ENCODE measurements at places on chromosomes 4 and X.

DNA sequence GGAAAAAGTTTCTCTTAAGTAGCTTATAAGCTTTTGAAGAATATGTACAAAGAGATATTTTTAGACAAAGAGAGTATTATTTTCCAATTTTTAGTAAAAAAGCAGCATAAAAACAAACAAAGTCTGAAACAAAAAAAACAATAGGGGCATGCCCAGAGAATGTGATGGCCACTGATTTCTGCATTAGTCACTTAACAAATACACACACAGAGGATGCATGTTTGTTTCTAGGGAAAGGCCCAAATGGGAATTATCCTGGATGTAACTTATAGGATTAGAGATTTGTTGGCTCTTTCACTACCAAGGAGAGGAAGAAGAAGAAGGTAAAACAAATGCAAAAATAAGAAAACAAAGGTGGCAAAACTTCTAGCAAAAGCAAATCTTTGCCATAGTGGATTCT lies 95.9 kb upstream of the SCOC start:
- DNase-seq = no peak

DNA sequence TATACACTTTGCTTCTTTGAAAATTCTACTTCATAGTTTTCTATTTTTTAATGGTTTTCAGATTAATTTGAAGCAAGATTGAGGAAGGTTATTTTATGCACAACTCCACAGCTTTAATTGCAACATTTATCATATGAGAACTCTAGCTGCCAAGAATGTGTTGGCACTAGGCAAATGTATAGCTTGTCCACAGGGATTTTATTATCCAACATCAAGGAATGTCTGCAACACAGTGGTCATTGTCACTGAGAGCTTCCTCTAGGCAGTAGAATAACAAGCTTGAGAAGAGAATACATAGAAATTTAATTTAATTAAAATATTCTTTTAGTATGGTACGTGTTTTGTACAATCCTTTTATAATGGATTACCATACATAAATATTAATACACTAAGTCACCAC lies 1600.8 kb downstream of the ARAP2 start:
- no peak for DNase-seq

- no peak for DNase-seq
Observed at GRCh38 chr4:87978681-87979080, 3.2 kb downstream of the SPP1 start.

- DNase-seq = no peak
Observed at GRCh38 chr4:104093247-104093646, 373.5 kb upstream of the TACR3 start.

- DNase-seq = no peak
Observed at GRCh38 chr4:102642631-102643298, 118.0 kb downstream of the MANBA start.

DNA sequence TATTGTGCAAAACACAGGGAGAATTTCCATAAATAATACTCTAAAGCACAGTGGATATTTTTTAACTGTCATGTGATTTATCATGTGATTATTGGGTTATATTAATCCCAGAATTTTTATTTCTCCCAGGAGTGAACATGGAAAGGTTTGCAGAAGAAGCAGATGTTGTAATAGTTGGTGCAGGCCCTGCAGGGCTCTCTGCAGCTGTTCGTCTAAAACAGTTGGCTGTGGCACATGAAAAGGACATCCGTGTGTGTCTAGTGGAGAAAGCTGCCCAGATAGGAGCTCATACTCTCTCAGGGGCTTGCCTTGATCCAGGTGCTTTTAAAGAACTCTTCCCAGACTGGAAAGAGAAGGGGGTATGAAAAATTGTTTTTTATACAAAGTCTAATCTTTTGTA lies 10.0 kb downstream of the ETFDH start:
- DNase-seq = no peak

- DNase-seq = no peak
Observed at GRCh38 chrX:150525061-150525919, 43.1 kb upstream of the MTM1 start.

- no peak for DNase-seq
Observed at GRCh38 chr4:148430854-148431253, 11.4 kb downstream of the NR3C2 start.

GRCh38 chr4:184273166-184274147 lies 55.8 kb upstream of the ENPP6 start:
- peak; percentile 8 for DNase-seq

DNA sequence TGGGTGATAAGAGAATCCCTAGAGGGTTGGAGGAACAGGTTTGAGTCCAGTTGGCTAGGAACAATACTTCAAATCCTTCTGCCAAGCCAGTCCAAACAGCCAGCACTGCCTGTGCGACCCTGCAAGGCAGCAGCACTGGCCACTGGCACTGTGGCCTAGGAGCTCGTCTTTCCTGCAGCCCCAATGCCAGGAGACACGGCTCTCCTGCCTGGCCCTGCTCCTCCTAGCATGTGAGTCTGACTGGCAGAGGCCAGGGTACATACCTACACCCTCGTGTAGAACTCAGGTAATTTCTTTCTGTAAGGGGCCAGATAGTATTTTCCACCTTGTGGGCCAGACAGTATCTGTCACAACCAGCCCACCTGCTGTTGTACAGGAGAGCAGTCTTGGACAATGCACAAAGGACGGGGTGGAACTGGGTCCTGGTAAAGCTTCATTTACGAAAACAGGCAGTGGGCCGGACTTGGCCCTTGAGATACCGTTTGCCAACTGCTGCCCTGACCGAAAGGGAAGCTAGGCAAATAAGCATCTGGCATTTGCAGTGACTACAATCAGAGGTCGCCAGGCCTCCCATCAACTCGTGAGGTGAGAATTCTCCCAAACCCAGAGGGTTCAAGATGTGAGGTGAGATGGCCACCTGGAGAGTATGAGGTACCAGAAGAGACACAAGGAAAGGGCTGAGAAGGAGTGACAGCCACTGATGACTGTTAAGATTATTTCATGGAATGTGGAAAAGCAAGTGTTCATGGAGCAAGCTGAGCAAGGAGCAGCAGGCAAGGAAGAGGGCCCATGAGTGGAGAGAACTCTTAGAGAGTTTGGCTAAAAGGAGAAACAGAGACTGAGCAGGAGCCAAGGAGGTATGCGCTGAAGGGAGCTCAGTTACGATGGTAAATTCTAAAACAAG lies 29.8 kb upstream of the IRAK1 start:
- no peak for DNase-seq

DNA sequence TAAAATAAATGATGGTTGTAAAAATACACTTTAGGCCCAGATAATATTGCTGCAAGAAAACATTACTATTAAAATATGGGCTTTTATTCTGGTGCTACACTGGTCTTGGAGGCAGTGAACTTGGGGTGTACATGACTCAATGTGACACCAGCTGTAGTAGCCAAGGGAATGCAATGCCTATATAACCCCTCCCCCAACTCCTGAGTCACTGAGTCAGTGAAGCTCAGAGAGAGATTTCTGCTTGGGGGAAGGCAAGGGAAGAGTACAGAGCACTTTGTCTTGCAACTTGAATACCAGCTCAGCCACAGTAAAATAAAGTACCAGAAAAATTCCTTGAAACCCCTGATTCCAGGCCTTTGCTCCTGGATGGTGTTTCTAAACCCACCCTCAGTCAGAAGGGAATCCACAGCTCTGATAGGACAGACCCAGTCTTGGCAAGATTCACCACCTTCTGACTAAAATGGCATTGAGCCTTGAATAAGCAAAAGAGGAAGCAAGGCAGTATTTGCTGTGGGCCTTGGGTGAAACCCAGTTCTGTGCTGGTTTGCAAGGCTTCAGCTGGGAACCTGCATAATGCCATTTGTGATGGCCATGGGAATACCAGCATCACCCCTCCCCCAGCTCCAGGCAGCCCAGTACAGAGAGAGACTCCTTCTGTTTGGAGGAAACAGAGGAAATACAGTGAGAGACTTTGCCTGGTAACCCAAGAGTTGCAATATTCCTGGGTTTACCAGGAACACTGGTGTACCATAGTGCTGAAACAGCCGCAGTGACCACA lies 209.9 kb downstream of the IQCM start:
- no peak for DNase-seq

DNA sequence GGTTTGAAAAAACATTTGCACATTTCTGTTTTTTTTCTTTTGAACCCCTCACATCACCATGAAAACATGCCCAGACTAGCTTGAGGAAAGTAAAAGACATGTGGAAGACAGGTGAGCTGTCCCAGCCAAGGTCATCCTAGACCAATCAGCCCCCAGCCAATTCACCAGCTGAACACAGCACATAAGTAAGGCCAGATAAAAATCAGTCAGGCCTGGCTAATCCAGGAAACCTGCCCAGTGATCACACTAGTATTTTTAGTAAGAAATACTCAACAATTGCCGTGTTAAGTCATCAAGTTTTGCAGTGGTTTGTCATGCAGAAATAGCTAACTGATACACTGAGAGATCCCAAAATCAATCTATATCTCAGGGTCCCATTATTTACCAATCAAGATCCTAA lies 4.4 kb upstream of the SMR3A start:
- no peak for DNase-seq

- no peak for DNase-seq
Observed at GRCh38 chr4:129350834-129351721, 255.1 kb downstream of the C4orf33 start.

DNA sequence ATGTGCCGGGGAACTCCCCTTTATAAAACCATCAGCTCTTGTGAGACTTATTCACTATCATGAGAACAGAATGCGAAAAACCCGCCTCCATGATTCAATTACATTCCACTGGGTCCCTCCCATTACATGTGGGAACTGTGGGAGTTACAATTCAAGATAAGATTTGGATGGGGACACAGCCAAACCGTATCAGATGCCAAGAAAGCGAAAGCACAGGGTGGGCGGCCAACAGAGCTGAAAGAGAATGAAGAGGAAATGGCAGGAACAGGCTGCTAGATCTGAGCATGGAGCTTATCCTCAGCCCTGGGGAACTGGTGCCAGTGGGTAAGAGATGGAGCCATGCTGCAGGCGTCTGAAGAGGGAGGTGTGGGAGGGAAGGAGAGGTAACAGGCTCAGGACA lies 117.7 kb upstream of the PNPLA4 start:
- no peak for DNase-seq

GRCh38 chr4:161454860-161455259 lies 708.9 kb downstream of the FSTL5 start:
- no peak for DNase-seq

DNA sequence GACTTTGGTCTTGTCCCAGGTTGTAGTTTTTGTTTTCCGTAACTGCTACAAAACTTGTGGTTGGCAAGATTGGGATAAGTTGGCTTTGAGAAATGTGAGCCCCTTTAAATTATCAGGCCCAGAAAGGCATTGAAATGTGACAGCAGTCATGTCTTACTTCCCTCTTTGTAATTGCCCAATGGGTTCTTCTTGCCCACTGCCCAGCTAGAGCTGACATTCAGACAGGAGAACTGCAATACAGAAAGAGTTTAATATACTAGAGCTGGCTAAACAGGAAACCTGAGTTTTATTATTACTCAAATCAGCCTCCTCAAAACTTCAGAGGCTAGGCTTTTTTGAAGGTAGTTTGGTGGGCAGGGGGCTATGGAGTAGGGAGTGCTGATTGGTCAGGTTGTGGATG lies 288.3 kb downstream of the ZNF674 start:
- DNase-seq = no peak

GRCh38 chr4:173171987-173172386 lies 3.4 kb downstream of the GALNT7 start:
- DNase-seq = no peak

DNA sequence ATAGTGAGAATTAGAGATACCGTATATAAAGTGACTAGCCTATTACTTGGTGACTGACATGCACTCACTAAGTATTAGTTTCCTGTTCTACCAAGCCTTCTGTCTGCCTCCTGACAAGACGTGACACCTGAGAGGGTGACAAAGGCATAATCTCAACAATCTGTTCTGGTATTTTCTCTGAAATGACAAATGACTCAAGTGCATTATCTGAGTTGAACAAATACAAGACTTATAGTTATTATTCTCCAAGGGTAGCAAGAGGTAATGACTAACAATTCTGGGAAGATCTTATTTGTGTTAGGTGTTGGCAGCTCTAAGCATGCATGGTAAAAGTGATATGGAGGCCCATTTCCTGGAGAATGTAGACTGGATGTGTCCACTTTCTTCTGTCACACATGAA lies 60.6 kb downstream of the SYTL5 start:
- DNase-seq = no peak

GRCh38 chr4:70838666-70839588 lies 763 bp downstream of the GRSF1 start:
- DNase-seq = peak; percentile 64

DNA sequence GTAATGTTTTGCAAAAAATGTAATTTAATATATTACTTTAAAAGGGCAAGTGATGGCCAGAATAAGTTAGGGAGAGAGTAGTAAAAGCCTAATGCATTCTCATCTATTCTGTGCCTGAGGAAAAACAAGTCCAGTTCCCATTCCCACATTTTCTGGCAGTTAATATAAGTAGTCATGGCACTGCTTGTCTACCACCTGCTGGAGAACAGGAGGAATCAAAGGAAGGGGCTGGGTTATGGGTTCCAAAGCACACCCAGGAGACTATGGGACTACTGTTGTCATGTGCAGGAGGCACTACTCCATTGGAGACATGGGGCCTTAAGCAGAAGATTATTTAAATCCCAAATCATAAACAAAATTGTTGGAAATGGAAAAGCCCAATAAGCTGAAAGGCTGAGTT lies 2618.6 kb downstream of the ARAP2 start:
- DNase-seq = no peak
